ENCODE measurements at places on chromosomes 2 and 18. TPM values are rescaled to one million over a fixed set of nuclear protein-coding genes. Genes with fewer than 3 reads are reported as not detected.

The DYNC2LI1 gene
- 18.1 TPM for total RNA-seq

GRCh38 chr2:233381638-233381995, 27.3 kb downstream of the DGKD start:
- H3K27me3 ChIP-seq, result no peaks in the 10 kb centered on the region
- no peak for DNase-seq
- H3K27ac ChIP-seq, result no peak overlapping the region
- H3K4me3 ChIP-seq, result no peak overlapping the region

DNA sequence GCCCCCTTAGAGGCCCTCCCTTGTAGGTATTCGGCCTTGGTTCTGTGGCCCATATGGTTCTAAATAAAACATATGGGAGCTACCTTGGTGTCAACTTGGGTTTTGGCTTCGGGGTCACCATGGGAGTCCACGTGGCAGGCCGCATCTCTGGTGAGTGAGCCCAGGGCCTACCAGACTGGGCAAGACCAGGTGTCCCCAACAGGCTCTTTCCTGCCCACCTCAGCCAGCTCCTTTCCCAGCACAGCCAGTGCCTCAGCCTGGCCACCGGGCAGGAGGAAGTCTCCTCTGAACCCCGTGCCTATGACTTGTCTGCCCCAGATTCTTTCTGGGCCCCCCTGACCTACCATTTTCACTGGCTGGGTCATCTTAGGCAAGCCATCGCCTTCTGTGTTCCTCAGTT, 268.8 kb upstream of the TEKT4 start:
- H3K4me3 ChIP-seq, result no peak overlapping the region
- DNase-seq, result no peak
- H3K4me1 ChIP-seq, result no peaks in the 10 kb centered on the region
- no peaks in the 10 kb centered on the region for H3K36me3 ChIP-seq
- no peaks in the 10 kb centered on the region for H3K27me3 ChIP-seq

- no peak for DNase-seq
- H3K4me3 ChIP-seq, result no peak overlapping the region
- no peak overlapping the region for H3K27ac ChIP-seq
Observed at GRCh38 chr2:234133004-234133403, 82.5 kb downstream of the SPP2 start.

DNA sequence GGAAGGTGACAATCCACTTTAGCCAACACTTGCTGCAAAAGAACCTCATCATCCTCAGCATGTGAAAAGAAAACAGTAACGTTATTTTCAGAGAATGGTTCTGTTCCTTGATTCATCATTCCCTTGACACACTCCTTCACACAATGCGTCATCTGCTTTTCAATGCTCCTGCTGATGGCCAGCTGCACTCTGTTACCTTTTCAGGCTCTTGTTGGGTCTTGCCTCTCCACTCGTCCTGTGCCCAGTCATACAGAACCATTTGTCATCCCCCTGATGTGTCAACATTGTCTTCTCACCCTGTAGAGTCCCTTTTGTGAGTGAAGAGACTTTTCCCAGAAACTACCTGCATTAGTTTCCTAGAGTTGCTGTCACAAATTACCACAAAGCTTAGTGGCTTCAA, 12.2 kb upstream of the DTNA start:
- DNase-seq, result no peak
- no peaks in the 10 kb centered on the region for H3K27me3 ChIP-seq
- H3K4me1 ChIP-seq, result no peaks in the 10 kb centered on the region

GRCh38 chr2:120538691-120539423, 192.9 kb downstream of the INHBB start:
- no peak overlapping the region for H3K27ac ChIP-seq
- H3K27me3 ChIP-seq, result no peaks in the 10 kb centered on the region
- H3K4me1 ChIP-seq, result no peaks in the 10 kb centered on the region
- H3K36me3 ChIP-seq, result no peaks in the 10 kb centered on the region
- DNase-seq, result no peak
- H3K4me3 ChIP-seq, result no peak overlapping the region

The TTC27 gene
- 18.3 TPM for total RNA-seq

- H3K27me3 ChIP-seq, result no peaks in the 10 kb centered on the region
- H3K27ac ChIP-seq, result no peak overlapping the region
- H3K4me1 ChIP-seq, result no peaks in the 10 kb centered on the region
- no peak overlapping the region for H3K4me3 ChIP-seq
- no peaks in the 10 kb centered on the region for H3K36me3 ChIP-seq
- no peak for DNase-seq
Observed at GRCh38 chr2:53438692-53439091, 328.9 kb upstream of the CHAC2 start.

DNA sequence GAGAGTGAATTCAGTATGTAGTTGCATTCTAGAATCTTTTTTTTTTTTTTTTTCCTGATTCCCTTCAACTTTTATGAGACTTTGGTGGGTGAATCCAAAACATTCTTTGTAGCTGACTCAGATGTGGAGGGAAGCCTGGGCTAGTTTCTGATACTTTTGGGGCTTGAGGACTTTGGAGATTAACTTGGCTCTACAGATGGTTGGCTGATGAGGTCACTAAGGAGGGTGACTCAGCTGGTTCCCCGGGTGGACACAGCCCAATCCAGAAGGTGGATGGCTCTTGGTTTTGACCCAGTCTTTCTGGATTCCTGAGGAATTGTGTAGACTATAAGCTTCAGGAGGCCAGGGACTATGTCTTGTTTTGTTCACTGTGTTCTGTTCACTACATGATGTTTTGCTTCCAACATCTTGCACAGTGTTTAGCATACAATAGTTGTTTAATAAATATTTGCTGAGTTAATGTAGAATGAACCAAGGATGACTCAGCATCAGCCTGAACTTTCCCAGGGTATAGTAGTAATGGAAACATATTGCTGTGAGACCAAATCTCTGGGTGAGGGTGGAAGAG, 30.5 kb downstream of the LAMA3 start:
- H3K27me3 ChIP-seq, result no peaks in the 10 kb centered on the region
- peaks cover 8% of the 10 kb centered on the region for H3K4me1 ChIP-seq
- no peak overlapping the region for H3K4me3 ChIP-seq
- DNase-seq, result peak; percentile 32

The WNT10A gene
- total RNA-seq, result not detected

GRCh38 chr2:70087702-70088597, 673 bp downstream of the PCBP1 start:
- peak overlapping the region; percentile 99 for H3K27ac ChIP-seq
- no peaks in the 10 kb centered on the region for H3K36me3 ChIP-seq
- DNase-seq, result peak; percentile 39
- H3K4me3 ChIP-seq, result peak overlapping the region; percentile 61
- no peaks in the 10 kb centered on the region for H3K27me3 ChIP-seq

Measured in ovary (tissue), 10 donors.